ENCODE measurements at places on chromosomes 4 and X. TPM values are rescaled to one million over a fixed set of nuclear protein-coding genes. Genes with fewer than 3 reads are reported as not detected.
A peak's percentile ranks its signal among the peaks of the same experiment; 100 is the strongest.

GRCh38 chrX:47179221-47179927 lies 14.3 kb upstream of the UBA1 start:
- DNase-seq: no peak

DNA sequence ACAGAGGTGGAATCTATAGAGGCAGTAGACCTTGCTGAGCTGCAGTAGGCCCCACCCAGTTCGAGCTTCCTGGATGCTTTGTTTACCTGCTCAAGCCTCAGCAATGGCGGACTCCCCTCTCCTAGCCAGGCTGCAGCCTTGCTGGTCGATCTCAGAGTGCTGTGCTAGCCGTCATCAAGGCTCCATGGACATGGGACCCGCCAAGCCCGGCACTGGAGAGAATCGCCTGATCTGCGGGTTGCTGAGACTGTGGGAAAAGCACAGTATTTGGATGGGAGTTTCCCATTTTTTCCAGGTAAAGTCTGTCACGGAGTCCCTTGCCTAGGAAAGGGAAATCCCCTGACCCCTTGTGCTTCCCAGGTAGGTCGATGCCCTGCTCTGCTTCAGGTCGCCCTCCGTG lies 124.8 kb upstream of the KLF8 start:
- DNase-seq: no peak

Gene CDX4
- not detected for total RNA-seq

DNA sequence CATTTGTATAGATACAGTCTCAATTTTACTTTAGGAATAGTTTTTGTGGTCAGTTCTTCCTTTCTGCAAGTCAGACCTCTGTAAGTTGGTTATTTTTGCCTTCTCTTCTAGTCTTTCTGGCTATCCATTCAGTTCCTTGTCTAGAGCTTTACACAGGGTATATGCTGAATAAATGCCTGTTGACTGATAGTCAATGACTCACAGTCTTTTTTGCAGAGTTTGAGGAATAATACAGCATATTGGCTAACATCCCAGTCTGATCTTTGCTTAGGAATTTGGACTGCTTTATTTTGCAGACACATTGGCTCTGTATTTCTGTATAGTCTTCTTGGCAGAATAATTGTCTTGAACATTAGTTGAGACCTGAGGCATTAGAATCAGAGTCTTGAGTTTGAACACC lies 132.4 kb downstream of the MAGEC1 start:
- no peak for DNase-seq

Gene RTL3
- total RNA-seq: not detected

Gene EIF2S3
- total RNA-seq: 139 TPM

Gene AADAT
- 3.3 TPM for total RNA-seq

Gene ARSJ
- 2.4 TPM for total RNA-seq

Gene EDA
- 4.2 TPM for total RNA-seq

DNA sequence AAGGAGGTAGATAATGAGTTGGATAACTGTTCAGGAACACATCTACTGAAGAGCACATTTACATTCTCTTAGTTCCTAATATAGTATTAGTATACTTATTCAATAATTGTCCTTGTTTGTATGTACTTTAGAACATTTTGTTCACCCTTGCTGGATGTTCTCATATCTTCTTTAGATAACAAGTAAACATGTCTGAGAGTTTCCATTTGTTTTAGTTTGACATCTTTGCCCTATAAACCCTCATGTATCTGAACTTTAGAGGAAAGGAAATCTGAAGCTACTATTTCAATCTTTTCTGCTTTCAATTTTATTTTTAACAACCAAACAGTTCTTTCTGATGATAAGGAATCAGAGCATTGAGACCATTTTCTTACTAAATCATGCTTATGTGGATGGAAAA lies 518.6 kb downstream of the RPA4 start:
- no peak for DNase-seq

- DNase-seq: no peak
Observed at GRCh38 chr4:139540632-139541031, 15.4 kb downstream of the SETD7 start.

DNA sequence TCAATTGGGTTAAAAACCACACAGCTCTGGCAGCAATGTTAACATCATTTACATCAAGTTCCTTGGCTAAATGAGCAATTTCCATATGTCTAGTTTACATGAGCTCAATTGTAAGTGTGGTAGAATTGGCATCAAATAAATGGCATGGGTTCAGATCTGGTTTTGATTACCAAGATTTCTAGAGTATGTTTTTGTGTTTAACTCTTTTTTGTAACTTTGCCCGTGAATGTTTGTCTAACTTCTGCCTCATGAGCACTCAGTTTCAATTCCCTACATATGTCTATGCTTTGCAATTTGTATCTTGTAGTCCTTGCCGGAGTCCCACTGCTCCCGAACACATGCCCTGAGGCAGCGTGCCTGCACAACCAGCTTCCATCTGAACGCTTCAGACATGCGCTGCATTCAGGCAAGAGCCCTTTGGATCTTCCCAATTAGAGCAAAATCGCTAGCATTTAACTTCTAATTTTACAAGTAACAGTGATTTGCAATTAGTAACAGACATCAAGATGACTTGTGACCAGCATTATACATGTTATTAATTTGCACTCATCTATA lies 644.4 kb downstream of the TRIML1 start:
- no peak for DNase-seq

GRCh38 chrX:136387951-136388502 lies 87.3 kb downstream of the ADGRG4 start:
- DNase-seq: no peak

DNA sequence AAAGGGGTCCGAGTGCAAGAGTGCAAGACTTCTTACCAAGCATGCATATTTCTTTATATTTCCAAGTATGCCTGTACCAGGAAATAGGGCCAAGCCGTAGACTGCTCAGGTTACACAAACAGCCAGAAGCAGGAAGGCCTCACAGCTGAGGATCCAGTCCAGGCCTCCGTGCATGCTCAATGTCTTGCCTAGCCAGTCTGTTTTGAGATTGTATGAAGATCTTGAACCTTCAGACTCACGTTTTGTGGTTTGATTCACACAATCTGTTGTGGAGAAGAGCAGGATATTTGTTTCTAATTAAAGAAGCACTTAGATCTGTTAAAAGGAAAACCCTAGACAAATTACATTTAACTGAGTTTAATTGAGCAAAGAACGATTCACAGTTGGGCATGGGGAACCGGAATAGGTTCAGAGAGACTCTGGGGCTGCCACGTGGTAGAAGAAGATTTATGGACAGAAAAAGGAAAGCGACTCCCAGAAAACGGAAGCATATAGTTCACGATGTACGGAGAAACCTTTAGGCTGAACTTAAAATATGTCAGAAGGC lies 1.2 kb downstream of the MGST2 start:
- no peak for DNase-seq

Gene MAGEB17
- 0.41 TPM for total RNA-seq

DNA sequence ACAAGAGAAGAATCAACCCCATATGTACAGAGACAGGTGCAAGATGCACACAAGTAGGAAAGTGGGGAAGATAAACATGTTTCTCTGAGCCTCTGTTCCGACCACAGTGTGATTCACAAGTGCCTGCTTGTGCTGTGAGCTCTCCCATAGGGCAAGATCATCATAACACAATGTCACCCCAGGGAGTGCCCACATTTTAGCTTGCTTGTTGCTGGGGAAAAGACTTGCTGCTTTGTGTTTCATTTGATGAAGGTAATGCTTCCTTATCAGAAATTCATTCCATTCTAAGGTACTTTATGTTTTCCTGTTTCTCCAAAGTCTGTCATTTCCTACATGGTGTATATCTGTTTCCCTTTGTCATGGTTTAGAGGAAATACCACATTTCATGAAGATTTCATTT lies 304.5 kb upstream of the DIPK2B start:
- DNase-seq: no peak

DNA sequence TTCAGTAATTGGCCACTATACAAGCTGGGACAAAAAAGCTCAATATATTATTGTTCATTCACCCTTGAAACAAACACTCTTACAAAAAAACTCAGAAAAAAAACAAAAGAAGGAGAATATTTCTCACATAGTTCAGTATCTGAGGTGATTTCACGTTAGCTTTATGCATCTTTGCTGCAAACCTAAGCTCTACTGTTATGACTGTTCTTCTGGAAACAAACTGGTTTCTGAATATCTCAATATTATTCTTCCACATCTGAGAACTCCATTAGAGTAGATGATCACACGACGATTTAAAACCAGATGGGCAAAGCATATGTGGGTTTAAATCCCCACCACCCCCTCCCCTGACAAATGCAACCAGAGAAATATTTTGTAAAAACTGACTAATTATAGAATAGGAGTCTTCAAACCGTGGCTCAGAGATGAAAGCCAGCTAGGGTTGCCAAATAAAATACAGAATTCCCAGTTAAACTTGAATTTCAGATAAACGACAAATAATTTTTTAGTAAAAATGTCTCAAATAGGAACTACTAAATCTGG lies 182.0 kb upstream of the FAM241A start:
- no peak for DNase-seq

GRCh38 chr4:159107203-159107925 lies 4.5 kb downstream of the RAPGEF2 start:
- no peak for DNase-seq

Gene OTUD6A
- not detected for total RNA-seq

Gene LRIT3
- total RNA-seq: 0.16 TPM

GRCh38 chrX:124393659-124394058 lies 47.3 kb downstream of the SH2D1A start:
- DNase-seq: no peak

Gene MAGEE2
- not detected for total RNA-seq

GRCh38 chr4:7151668-7152227 lies 40.6 kb upstream of the SORCS2 start:
- DNase-seq: no peak

- no peak for DNase-seq
Observed at GRCh38 chr4:145230726-145231125, 50.3 kb upstream of the OTUD4 start.

GRCh38 chr4:66328803-66329574 lies 658.7 kb upstream of the EPHA5 start:
- DNase-seq: no peak

Gene CXCL13
- not detected for total RNA-seq

GRCh38 chr4:33709247-33709646 lies 2535.1 kb downstream of the ARAP2 start:
- no peak for DNase-seq

GRCh38 chr4:164023214-164023613 lies 528.7 kb downstream of the TMA16 start:
- DNase-seq: no peak

DNA sequence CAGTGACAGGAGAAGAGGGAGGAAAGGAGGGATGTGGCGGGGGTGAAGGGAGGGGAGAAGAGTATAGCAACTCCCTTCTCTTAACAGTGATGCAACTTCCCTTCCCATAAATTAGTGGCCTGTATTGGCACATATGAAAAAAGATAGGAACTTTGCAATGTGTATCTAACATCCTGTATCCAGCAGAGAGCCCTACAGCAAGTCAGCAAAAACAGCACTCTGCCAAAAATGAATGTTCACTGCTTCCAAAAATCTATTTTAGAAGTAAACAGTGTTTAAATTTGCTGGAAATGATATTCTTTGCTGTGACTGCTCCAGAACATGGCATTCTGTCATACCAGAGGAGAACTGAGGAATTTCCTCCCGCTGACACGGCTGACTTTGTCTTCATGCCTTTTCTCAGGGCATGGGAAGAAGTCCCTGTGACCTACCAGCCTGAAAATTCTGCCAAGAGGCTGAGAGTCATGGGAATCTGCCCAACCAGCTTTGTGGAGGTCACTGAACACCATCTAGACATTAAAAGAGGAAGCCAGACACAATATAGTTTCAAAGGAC lies 343.4 kb upstream of the RASGEF1B start:
- DNase-seq: no peak

DNA sequence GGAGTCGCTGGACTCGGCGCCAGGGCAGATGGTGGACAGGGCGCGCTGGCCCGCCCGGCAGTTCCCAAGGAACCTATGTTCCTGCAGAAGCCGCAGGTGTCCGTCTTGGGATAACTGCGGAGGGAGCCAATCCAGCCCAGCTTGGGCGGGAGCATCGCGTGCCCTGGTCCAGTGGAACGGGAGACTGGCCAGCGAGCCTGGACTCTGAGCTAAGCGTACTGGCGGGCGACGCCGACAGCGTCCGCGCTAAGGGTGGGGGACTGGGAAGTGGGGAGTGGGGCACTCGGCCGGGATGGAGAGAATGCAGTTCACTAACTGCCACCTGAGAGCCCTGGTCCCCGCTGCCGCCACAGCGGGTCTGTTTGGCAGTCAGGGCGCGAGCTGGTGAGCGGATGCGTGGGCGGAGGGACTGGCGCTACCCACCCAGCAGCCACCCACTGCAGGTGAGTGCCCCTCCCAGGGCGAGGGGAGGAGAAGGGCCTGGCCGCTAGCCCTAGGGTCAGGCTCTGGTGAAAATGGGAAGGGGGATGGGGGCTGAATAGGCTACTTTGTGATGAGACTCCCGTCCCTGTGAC lies 1.3 kb upstream of the MAMLD1 start:
- peak; percentile 23 for DNase-seq

Measured in pancreas (tissue), 10 donors.